ENCODE measurements at places on chromosomes 11 and 22.

DNA sequence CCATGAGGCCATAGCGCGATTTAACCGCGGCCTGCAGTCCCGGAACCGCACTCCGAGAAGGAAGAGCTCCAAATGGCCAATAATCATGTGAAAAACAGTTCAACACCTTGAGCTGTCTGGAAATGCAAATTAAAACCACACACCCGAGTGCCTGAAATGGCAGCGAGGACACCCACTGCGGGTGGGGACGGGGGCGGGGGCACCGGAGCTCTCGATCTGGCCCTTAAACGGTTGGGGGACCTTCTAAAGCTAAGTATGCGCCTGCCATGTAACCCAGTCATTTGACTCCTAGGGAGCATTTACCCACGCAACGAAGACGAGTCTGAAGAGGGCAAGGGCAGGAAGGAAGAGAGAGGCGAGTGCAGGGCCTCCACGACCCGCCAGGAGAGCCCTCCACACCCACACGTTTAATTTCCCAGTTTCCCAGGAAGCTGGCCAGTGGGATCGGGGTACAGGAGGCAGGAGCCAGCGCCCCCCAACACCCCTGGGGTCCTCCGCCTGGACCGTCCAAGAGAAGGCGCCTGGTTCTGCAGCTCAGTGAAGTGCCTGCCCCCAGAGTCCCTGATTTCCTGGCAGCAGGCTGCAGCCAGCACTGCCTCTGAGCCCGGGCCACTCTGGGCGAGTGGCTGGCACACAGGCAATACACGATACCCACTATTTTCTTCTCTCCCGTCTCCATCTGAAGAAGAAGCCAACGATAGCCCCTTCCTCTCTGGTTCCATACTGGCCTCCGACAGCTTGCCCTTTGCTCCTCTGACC is 1.7 kb downstream of the TTLL8 start:
- DNase-seq = no peak

GRCh38 chr11:86978247-86978646 is 23.1 kb upstream of the FZD4 start:
- no peak for DNase-seq

DNA sequence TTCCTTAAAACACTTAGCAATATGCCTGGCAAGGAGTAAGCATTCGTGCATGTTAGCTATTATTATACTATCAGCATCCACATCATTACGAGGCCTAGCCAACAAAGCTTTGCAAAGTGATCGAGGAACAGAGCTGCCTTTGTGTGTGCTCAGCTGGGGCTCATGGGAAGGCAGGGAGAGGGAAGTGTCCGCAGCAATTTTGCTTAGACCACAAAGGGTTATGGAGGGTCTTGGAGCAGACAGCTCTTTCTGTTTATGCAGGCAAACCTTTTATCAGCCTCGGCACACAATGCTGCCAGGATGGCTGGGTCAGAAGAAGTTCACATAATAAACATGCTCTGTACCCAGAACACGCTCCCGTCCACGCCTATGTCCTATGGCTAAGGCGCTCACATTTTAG is 10.9 kb upstream of the DKK3 start:
- DNase-seq = no peak

DNA sequence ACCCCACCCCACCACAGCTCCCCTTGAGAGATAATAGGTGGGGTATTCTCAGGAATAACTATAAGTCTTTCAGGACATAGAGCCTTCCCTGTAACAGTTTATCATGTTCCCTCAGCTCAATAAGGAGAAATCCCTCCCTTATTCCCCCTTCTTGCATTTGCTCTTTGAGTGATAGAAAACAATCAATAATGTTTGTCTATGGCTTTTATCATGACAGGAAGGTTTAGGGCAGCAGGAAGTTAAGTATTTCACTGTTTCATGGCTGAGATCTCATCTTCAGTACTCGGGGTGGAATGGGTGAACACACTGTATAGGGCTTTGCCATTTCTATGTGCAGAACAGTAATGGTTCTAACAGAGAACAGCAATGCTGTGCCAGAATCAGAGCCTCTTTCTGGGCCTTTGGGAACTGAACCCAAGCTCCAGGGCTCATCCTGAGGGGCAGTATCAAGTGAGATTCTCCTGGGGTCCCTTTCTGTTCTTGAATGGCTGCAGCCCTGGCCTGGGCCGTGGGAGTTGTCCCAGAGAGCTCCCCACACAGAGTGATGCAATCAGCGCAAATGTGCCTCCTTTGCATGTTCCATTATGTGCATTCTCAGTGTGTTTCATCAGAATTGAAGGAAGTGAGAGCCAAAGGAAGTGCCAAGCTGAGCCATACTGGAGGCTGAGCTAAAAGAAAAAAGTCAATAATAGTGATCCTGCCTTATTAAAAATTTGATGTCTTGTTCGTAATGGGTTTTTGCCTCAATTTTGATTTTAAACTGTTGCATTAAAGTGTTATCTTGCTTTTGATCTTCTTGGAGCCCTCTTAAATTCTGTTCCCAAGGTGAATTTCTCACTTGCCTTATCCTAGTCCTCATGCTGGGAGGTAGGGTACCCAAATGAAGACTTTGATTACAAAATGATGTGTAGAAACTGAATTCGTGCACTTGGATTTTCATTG is 2.9 kb upstream of the CYP2R1 start:
- no peak for DNase-seq

- DNase-seq = no peak
These were observed 5.2 kb upstream of the PRR33 start for GRCh38 chr11:1896923-1897322.

- DNase-seq = no peak
These were observed 11.5 kb downstream of the STARD10 start for GRCh38 chr11:72782081-72782920.

DNA sequence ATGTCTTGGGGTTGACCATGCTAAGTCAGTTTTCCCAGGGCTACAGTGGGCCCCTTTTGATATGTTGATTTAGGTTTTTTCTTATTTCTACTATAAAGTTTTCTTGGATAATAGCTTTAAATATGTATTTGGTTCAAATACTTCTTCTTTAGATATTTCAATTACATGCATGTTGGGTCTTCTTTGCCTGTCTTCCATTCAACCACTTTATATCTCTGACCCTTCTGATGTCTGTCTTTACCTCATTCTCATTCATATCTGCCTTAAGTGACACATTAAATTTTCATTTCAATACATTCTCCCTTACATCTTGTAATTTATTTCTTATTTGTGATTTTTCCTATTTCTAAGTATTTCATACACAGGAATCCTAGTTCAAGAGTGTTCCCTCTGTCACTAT is 10.5 kb downstream of the SLC36A4 start:
- DNase-seq = no peak

DNA sequence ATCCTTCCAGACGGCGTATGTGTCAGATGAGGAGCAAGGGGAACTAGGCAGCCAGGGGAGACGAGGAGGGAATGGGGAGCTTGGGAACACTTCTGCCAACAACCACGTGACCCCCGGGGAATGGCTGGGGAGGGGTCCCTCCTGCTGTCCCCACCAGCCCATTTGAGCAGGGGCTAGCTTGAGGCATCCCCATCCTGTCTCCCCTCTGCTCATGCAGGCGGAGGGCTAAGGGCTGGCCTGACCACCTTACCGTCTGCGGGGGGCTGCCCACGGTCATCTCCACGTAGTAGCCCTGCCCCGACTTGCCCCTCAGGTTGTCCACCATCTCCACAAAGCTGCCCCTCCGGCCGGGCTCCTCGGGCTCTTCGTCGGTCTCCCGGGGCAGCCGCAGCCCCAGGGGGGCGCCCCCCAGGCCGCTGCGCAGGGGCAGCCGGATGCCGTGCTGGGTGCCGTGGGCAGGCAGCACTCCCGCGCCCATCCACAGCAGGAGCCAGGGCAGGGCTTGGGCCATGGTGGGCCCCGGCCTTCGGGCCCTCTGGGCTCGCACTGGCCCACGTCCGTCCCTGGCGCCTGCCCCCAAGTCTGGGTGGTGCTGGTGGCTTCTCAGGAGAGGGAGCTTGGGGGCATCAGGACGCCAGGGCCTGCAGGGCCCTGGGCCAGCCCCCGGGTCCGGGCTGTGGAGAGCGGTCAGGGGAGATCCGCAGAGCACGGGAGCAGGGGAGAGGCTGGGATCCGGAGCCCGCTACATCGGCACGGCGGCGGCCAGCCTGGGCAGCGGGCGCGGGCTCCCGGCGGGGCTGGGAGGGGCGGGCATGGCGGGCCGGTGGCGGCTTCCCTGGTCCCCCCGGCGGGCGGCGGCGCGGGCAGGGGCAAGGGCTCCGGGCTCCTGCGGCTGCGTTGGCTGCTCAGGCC is 515 bp downstream of the BACE1 start:
- no peak for DNase-seq

GRCh38 chr11:59284773-59285129 is 72.0 kb upstream of the MPEG1 start:
- DNase-seq = no peak

DNA sequence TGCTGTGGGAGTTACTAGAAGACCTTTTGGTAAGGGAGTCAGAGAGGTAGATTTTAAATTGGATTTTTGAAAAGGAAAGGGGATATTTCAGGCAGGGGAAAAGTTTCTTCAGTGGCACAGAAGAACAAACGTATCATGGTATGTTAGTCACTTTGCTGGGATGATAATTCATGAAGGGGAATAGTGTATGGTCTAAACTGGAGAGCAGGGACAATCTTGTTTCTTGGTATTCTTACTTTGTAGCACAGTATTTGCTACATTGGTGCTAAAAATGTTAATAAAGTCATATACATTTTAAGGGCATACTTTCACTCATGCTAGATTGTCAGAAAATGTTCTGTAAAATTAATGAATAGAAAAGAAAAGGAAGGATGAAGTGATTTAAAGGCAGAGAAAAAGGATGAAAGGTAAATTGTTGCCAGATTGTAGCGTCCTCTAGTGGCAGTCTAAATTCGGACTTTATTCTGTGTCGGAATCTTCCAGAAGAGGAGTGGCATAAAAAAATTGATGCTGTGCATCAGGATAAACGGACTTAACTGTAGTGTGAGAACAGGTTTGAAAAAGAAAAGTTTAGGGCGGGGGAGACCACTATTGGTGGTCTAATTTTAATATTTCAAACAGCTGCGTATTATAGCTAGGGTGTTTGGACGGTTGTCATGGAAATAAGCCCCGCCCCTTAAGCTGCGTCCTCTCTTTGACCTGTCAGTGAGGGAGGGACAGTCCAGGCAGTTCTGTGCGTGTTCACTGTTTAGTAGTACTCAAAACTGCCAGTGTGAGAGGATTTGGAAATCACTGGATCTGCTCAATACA is at the start of gene BCO2:
Gene BCO2, plus strand, starts transcription at position 724 of the 810 bp plus-strand sequence. CDS start 90 bp downstream, outside the sequence.
- peak; percentile 5 for DNase-seq

- DNase-seq = no peak
These were observed 71.9 kb downstream of the MPPED1 start for GRCh38 chr22:43483669-43484068.

DNA sequence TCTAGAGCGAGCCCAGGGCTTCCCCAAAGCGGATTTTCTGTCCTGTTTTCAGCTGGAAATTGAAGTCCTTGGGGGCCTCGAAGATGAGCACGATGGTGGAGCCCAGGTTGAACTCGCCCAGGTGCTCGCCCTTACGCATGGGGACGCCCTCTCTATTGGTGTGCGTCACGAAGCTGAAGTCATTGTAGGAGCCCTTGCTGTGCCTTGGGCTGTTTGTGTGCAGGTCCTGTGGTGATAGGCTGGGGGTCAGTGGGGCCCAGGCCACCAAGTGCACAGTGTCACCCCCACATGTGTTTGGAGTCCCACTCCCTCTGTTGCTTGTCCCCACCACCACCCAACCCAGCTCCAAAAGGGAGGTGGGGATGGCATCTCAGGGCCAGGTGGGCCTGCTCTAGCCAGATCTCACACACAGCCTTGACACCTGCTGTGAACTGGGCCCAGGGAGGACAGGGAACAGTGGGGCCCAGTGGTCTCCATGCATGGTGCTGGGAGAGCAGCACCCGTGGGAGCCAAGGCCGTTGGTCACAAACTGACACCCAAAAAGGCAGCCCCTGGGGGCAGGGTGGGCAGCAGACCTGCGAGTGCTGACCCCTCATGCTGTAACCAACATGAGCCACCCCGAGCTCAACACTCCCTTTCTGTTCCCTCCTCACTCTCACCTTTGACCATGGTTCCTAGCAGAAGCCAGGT is 42.3 kb downstream of the PISD start:
- no peak for DNase-seq

DNA sequence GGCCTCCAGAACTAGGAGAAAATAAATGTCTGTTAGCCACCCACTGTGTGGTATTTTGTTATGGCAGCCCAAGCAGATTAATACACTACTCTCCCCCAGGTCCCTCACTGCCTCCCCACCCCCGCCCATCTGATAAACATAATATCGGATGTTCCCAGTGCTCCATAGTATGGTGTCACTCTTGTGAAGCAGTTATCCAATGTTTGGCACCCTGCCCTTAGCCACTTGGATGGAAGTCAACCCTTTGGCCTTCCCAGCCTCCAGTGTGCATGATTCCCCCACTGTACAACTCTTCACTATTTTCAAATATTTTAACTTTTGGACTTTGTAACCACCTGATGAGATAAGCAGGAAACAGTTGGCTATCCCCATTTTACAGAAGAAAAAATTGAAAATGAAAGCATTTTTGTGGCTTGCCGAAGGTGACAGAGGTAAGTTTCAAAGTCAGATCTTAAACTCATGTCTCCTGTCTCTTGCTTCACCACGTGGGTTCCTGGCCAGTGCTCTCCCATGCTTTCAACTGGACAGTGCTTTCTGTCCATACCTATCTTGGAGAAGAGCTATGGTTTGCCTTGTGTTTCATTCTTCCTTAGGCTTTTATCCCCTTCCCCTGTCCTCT is 53.2 kb downstream of the ALX4 start:
- no peak for DNase-seq

DNA sequence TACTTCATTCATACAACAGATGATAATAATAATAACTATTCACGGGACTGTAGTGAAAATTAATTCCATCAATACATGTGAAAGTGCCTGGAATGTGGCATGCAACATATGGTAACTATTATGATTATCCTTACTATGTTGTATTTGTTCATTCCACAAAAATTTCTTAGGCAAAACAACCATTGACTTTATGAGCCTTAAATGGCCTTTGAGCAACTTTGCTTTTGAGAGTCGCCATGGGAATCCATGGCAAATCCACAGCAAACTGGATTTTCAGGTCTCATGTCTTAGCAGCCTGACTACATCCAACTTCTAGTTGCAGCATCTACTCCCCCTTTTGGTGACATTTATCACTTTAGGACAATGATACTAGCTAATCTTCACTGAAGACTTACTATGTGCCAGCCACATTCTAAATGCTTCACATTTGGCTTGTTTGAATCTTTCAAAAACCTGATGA is 56.8 kb downstream of the SLC1A2 start:
- no peak for DNase-seq

- DNase-seq = no peak
These were observed 5.6 kb downstream of the INPPL1 start for GRCh38 chr11:72229925-72230763.

DNA sequence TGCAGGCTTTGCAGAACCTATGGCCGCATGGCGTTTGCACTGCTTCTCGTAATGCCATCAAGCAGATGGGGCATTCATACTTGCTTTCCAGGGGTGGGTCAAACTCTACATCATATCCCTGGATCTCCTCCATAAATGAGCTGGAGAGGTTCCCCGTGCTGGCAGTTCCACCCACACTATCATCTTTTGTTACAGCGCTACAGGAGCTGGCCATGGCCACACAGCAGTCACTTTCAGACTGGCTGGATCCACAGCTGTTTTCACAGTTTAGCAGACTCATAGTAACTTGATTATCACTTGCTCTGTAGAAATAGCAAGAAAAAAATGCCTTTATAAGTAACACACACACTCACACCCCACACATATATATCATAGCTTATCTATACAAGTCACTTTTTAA is 8.8 kb downstream of the TRAF6 start:
- DNase-seq = no peak
